ENCODE measurements at places on chromosomes 12 and 14.

- DNase-seq = no peak
Observed at GRCh38 chr12:95385246-95386035, 88.5 kb upstream of the METAP2 start.

DNA sequence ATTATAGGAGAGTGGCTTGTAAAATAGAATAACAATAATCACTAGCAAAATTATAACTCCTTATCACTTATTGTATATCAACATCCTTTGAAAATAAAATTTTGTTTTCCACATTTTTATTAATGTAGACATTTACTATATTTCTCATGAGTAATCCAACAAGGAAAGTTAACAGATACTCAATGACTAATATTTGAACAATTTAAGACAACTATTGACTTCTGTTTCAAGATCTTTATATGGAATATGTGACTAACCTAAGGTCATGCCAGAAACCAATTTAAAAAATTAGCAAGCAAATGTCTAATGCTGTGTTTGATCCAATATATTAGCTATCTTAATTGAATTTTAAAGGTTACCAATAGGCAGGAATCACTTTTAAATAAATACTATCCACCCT is 638.5 kb upstream of the FLRT2 start:
- DNase-seq = no peak

- DNase-seq = no peak
Observed at GRCh38 chr12:123801573-123802178, 39.6 kb downstream of the DNAH10 start.

GRCh38 chr14:62443796-62444195 is 601.5 kb downstream of the KCNH5 start:
- no peak for DNase-seq

GRCh38 chr12:69425417-69425816 is 44.8 kb upstream of the FRS2 start:
- DNase-seq = no peak

DNA sequence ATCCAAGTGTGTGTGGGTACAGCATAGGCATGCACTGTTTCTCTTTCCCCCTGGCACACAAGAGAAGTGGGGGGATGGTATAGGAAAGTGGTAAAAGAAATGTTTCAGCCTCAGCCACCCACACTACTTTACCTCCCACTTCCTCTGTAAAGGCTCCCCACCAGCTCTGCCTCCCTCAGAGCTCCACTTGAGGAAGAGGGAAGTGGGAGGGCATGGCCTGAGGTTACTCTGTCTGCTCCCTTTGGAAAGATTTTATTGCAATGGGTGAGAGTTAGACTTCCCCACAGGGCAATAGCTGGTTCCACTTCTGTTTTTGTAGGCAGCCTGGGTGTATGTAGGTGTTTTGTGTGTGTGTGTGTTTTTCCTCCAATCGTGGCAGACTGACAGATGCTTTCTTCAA is 145.3 kb downstream of the SSPN start:
- no peak for DNase-seq

DNA sequence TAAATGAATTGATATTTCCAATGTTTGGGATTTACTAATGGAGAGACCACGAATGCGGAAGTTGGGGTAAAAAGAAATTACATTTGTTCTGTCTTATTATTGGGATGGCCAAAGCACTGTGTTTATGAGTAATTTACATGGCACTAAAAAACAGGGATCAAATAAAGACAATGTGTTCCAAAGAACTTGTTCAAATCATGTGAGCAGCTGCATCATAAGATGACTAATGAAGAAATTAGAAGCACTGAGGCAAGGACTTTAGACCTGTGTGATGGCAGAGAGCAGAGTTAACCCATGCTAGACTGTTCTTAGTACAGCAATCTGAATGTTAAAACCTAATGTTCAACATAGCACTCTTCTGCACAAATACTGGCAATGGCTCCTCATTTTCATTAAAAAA is 34.3 kb upstream of the DCN start:
- no peak for DNase-seq

DNA sequence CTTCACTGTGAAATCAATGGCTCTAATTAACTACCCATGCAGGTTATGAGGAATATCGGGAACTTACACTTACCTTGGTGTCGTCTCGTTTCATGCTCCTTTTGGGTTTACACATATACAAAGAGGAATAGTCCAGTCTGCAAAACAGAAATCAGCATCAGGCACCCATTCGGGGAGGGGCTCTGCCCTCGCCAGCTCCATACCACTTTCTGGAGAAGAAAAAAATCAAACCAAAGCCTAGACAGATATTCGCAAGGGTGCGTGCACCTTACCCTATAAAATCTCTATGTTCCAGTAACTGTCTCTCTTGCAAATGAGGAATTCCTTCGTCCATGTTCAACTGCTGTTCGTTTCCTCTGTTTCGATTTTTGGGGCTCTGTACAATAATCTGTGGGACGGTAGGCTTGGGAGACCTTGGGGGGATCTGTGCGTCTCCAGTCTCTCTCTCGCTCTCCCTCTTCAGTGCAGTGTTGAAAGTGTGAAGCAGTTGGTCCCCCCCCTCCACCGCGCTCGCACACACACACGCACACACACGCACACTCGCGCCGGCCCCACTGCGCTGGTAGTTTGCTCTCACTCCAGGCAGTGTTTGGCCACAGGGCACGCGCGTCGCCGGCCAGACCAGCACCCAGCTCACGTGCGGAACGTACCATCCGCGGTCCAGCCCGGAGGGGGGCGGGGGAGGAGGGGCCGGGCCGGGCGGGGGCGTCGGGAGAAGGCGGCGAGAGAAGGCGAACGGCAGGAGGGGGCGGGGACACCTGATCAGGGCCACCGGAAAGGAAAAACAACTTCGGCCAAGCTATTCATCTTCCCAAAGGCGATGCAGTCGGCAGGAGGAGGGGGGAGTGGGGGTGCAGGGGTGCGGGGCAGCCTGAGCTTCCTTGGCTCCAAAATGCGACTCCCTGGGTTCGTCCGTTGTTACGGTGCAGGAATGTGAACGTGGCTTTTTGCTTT is at the start of gene BHLHE41:
Gene BHLHE41 (minus strand): TSS at position 592 of the 954 bp plus-strand sequence. CDS start 258 bp downstream, at position 334.
- DNase-seq = peak; percentile 62

DNA sequence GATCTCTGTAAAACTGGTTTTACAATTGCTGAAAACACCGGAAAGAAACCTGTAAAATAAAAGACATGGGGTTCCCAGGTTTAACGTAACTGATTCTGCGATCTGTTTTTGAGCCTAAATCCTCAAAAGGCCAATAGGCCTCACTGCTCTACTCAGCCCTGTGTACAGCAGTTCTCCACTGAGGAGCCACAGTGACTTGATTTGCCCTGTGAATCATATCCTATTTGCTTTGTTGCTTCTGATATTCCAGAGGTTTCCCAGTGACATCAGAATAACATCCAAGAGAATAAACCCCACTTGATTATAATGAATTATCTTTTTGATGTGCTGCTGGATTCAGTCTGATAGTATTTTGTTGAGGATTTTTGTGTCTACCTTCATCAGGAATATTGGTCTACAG is 27.5 kb downstream of the MDM1 start:
- DNase-seq = no peak

GRCh38 chr14:72839351-72839750 is 54.5 kb downstream of the DPF3 start:
- DNase-seq = no peak

DNA sequence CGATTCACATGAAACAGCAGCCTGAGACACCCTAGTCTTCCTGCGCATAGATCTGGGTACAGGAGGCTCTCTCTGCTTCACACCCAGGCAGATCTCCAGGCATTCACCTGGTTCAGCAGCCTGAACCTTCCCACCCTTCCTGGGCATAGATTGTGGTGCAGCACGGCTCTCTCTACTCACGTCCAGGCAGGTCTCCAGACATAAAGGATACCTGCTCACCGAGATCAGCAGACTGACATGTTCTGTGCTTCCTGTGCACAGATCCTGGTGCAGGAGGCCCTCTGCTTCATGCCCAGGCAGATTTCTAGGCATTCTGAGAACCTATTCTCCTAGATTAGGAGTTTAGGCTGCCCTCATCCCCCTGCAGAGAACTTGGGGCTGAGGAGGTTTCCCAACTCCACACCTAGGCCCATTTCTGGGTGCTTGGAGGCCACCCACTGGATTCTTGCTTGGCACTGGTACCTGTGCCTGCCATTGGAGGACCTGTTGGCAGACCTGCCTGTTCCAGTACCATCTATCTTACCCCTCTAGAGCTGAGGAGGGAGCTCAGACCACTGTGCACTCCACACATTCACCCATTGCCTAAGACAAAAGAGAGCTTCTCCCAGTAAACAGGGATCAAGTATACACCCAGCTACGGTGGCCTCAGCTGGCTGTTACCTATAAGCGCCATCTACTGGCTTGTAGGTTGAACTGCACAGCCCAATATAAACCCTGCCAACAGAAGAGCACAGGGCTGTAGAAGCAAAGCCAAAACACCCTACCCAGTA is 28.0 kb upstream of the GARIN6 start:
- peak; percentile 40 for DNase-seq

DNA sequence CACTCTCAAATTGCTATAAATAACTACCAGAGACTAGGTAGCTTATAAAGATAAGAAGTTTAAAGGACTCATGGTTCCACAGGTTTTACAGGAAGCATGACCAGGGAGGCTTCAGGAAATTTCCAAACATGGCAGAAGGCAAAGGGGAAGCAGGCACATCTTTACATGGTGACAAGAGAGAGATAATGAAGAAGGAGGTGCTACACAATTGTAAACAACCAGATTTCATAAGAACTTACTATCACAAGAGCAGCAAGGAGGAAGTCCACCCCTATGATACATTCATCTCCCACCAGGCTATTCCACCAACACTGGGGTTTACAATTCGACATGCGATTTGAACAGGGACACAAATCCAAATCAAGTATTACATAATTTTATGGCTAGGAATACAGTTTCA is 257.7 kb downstream of the BTG1 start:
- no peak for DNase-seq

GRCh38 chr14:85873006-85873405 is 343.1 kb downstream of the FLRT2 start:
- no peak for DNase-seq

DNA sequence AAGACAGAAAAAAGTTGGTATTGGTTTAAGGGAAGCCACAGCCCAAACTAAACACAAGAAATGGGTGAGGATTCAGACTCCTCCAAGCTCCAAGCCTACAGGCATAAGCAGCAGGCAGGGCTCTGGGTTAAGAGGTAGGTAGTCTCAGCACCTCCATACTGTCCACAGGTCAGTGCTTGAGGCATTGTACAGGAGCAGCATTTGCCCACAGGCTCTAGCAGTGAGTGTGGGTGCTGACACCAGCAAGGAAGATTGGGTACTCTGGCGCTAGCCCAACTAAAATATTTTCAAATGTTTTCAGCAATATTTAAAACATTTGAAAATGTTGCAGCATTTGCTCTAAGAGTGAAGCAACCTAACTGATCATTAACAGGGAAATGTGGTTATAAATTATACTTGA is 33.1 kb downstream of the FERMT2 start:
- no peak for DNase-seq

DNA sequence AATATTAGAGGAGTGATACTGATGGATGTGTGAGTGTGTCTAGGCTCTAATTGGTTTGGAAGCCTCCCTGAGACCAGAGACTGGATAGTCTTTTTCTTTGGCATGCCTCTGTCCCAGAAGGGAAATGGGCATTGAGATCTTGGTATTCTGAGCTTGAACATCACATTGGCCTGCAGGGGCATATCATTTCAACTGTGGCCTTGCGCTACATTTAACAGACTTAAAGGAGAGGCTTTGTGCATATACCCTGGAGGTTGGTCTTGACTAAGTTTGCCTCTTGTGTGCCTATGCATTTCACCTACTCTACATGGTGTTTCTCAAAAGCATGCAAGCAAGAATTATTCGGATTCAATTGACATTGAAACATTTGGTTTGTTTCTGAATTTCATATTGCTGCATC is 185.4 kb downstream of the TMTC2 start:
- no peak for DNase-seq

DNA sequence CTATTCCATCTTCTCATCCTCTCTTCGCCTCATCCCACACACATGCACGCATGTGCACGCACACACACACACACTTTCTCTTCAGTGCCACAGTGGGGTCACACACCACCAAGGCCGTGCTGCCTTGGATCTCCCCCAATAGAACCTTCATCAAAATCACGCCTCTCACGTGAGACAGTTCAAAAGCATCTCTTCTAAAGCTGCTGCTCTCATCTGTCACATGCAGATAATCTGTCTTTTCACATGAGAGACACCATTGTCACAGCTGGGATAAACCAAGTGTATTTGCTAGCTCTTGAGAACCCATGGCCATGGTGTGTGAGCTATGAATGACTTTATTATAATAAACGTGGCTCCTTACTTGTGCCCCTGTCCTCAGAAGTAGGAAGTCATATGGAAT is 218.7 kb downstream of the EGLN3 start:
- no peak for DNase-seq

DNA sequence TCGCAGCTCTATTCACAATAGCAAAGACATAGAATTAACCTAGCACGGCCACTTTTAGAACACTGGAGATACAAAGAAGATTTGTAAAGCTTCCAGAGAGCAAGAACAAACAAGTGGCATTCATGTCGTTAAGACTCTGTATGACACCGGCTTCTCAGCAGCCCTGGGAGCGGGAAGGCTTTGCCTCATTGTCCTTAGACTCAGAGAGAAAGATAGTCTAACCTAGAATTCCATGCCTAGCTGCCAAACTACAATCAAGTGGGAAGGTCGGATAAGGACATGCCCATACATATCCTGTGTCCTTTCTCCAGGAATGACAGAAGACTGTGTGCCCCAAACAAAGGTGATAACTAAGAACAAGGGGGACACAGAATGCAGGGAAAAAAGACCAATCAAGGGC is 1038.3 kb downstream of the BCL11B start:
- no peak for DNase-seq

GRCh38 chr12:39393179-39393578 is 49.7 kb downstream of the KIF21A start:
- no peak for DNase-seq

DNA sequence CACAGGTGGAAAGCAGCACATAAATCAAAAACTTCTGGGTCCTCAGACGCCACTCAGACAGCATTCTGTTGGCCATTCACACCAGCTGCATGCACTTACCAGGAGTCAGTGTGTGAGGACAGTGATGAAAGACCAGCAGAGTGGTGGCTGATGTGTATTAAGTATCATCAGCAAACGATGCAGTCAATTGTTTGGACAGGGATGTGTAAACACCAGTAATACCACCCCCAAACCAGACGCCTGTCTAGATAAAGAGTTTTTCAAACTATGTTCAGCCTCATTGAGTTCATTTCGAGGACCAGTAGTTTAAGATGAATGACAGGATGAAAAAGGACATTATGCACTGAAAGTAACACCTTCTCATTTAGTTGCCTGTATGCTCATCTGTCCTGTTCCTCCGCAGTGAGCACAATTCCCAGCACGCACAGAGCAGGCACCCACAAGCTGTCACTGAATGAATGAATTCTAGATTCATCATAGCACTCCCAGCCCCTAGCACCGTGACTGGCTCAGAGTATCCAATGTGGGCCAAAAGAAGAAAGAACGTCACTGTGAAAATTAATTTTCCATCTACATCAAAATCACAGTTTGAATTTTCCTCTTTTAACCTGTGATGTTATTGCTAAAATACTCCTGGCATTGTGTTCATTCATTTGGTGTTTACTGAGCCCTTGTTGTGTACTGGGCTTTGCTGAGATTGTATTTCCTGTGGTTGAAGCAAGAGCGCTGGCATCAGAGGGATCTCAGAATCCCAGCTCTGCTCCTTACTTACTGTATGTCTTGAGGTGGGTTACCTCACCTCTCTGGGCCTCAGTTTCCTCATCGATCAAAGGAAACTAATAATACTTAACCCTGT is 124.8 kb upstream of the NOS1 start:
- no peak for DNase-seq

All from glutamatergic neuron (in vitro differentiated cells).